ENCODE measurements at places on chromosomes 12 and 14.
A peak's percentile ranks its signal among the peaks of the same experiment; 100 is the strongest.

- DNase-seq = no peak
Observed at GRCh38 chr12:132356691-132357622, 27.6 kb upstream of the GALNT9 start.

- DNase-seq = no peak
Observed at GRCh38 chr14:51069055-51069454, 25.9 kb downstream of the TRIM9 start.

- no peak for DNase-seq
Observed at GRCh38 chr14:68384335-68384734, 408.5 kb downstream of the ZFP36L1 start.

DNA sequence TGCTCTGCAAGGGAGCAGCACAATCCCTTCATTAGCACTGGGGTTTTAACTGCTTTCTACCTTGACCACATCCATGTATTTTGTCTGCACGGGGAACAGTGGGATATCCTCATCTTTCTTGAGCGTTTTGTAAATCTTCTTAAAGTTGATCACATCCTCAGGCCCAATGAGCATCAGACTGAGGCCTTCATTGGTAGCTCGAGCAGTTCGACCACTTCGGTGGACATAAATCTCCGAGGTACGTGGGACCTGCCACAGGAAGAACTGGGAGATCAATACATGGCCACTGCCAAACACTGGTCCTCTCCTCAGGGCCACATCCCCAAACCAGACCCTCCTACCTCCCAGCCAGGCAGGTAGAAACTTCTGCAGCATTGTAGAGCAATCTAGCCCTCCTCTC, 26.1 kb downstream of the DDX24 start:
- DNase-seq = no peak

DNA sequence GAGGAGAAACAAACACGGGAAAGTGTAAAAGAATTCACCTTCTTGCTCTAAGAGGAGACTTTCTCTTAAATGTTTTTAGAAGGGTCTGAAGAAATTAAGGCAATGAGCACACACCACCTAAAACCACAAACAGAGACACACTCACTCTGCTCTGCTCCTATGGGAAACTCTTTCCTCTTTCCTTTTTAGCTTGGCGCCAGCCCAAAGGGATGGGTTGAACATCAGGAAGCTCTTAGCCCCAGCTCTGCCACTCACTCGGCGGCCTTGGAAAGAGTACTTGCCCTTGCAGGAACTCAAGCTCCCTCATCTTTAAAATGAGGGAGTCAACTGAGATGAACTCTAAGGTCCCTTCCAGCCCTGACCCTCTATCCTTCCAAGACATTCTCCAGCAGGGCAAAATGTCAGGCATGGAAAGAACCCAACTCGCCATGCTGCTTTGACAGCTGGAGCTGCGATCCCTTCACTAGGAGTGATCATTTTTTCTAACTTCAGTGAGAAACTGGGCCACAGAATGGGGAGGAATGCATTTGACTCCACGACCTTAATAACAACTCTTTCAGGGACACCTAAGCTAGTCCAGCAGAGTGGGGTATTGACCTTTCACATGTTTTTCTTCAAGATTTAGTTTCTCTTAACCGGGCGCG, 980 bp upstream of the RNASE8 start:
- no peak for DNase-seq

DNA sequence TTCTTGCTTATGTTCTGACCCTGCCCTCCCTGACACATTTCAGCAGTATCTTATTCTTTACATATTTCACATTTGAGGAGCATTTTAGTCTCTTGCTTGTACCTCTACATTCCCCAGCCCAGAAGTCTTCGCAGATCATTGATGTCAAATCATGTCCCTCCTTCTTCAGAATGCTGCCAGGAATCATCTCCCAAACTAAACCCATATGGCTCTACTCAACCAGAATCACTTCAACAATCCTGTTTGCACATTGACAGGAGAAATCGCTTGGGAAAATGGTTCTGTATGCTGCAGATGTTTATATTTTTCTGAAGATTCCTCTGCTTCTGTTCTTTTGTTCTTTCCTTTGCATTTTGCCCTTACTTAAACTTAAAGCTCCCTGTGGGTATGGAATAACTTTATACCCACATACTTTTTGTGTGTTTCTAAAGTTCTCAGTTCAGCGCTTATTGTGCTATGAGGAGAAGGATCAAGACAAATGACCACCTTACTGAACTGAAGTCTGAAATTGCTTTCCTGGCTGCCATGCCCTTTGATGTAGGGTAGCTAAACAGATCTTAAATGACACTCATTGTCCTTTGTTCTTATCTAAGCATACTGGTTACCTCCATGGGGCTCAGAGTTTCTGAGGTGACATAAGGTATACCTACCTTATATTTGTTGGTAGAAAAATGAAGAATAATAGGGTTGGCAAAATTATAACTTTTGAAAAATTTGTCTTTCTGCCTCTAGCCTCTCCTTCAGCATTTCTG, 134.6 kb downstream of the SLC25A21 start:
- DNase-seq = no peak

DNA sequence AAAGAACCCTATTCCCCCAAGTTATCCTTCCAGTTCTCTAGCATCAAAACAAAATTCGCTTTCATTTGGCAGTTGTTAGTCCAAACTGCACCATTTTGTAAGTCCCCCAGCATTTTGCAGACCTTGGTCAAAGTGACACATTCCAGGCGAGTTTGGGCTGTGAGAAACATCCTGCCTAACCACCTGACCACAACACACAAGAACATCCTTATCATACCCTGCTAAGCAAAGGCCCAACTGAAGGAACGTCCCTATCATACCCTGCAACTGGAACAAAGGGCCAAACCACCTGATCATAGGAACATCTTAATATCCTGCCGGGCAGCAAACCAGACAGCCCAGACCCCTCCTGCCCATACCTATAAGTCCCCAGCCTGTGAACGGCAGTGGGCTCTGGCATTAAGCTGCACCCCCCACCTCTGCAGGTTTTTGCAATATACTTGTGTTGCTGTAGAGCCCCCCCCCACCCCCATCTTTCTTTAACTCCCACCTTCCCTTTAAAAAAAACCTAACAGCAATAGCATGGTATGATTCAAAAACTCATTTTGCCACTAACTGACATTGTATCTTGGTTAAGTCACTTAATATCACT, 2.7 kb downstream of the PCNX4 start:
- peak; percentile 79 for DNase-seq

DNA sequence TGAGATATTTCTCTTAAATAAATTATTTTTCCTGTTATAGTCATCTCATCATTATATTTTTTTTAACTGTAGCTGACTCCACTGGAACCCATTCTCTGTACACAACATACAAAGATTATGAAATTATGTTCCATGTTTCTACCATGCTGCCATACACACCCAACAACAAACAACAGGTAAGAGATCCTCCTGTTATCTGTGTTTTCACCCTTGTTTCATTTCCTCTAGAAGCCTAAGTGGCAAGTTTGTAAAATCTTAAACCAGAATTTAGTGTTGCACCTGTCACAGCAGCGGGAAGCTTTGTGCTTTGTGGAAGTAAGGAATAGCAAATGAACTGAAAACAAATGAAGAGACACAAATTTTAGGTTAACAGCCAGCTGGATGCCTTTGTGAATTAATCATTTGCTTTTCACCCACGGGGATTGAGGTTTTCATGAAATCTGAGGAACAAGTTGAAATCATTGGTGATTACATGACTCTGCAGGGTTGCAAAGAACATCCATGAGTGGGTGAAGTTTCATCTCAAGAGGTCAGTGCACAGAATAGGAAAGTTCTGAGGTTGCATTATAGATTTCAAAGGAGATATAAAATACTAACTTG, 273.9 kb upstream of the RGS6 start:
- no peak for DNase-seq

- DNase-seq = peak; percentile 76
Observed at GRCh38 chr14:60648934-60649874, at the start of gene SIX1. Gene SIX1 (minus strand): TSS chr14:60649477. CDS start chr14:60649189, 288 bp downstream.

GRCh38 chr12:18690653-18691052, 47.2 kb downstream of the PLCZ1 start:
- DNase-seq = no peak

Measured in Caco-2 (cell line).